Glutamatergic neuron (in vitro differentiated cells): ENCODE measurements at places on chromosomes 6 and 20. TPM values are rescaled to one million over a fixed set of nuclear protein-coding genes. Genes with fewer than 3 reads are reported as not detected.

The C6orf141 gene
- total RNA-seq = not detected

The SLC22A2 gene
- total RNA-seq = not detected

The BTN2A1 gene
- total RNA-seq = 41.6 TPM

The ZSCAN23 gene
- total RNA-seq = 18.2 TPM

The SLC24A3 gene
- total RNA-seq = 9.7 TPM

The OR2J2 gene
- total RNA-seq = not detected
